SHP77 treated with DMSO at 0.1 percent for 48 hours (cell line): ENCODE measurements at places on chromosomes 12 and 14.

DNA sequence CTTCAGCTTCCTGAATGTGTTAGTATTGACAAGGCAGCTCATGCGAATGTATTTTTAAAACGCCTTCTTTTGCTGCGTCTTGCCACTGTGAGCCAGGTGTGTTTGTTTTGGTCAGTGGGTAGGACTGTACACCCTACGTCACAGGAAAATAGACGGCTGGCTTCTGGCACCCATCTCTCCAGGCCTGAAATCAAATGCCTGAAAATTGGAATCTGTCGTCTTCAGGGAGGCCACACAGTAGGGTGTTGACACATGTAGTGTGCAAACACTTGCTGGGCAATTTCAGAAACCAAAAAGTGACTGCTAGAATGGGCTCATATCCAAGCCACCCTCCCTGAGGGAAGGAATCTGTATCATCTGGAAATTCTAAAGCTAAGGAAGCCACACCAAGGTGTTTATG lies 209.3 kb downstream of the TTC8 start:
- peak; percentile 87 for DNase-seq

DNA sequence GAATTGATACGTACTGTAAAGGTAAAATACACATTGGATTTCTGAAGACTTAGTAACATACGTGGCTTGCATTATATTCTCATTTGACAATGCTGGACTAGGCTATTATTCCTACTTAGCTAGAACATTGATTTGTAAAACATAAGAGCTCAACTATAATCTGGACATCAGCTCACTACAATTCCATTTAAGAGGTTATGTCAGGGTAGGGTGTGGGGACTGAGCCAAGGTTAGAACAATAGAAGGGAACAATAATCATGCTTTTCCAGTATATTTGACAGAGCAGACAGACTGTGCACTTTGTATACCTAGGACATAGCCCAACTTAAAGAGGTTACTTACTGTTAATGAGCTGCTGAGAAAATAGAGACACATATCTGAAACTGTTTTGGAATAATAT lies 10.8 kb downstream of the ZCRB1 start:
- no peak for DNase-seq

DNA sequence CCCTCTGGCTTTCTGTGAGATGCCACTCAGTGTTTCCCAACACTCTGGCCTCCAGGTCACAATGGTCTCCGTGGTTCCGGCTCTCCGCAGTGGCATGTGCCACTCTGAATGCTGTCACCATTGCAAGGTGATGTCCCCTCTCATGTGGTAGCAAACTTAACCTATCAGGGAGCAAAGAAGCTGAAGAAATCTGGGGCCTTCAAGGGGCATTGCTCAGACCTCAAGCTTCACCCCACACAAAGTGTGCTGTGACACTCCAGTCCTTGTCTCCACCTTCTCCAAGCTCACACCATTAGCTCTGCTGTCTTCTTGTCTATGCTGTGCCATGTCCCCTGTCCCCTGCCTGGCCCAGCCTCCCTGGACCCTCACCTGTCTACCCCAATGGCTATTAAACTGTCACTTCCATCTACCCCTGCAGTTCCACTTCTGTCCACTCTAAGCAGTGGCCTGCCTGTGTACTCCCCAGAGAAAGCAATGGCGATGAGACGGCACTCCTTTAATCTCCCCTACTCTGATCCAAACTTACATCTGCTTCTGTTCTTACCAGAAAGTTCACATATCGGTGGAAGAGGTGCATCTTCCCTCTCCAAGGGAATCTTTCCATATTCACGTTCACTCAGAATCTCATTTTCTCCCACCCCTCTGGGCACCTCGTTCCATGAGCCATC lies 93.7 kb downstream of the DHRS2 start:
- peak; percentile 23 for DNase-seq

DNA sequence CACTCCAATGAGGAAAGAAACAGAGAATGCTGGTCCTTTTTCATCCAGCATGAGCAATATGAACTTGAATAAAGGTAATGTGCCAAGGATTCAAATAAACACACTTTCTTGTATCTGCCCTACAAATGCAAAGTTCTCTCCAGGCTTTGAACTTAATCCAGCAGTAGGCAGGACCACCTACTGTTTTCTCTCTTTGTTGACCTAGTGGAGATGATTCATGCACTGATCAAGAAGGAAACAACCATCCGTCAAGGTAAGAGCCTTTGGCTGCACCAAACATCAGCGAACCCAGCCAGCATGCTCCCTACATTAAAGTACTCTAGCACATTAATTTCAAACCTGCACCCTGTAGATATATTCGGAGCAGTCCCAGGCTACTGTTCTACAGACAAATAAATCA lies 489.3 kb downstream of the GALC start:
- DNase-seq = no peak

- DNase-seq = no peak
Measured at GRCh38 chr12:2268471-2269286, 215.9 kb downstream of the CACNA1C start.
